ENCODE measurements at places on chromosomes 7 and 10.

DNA sequence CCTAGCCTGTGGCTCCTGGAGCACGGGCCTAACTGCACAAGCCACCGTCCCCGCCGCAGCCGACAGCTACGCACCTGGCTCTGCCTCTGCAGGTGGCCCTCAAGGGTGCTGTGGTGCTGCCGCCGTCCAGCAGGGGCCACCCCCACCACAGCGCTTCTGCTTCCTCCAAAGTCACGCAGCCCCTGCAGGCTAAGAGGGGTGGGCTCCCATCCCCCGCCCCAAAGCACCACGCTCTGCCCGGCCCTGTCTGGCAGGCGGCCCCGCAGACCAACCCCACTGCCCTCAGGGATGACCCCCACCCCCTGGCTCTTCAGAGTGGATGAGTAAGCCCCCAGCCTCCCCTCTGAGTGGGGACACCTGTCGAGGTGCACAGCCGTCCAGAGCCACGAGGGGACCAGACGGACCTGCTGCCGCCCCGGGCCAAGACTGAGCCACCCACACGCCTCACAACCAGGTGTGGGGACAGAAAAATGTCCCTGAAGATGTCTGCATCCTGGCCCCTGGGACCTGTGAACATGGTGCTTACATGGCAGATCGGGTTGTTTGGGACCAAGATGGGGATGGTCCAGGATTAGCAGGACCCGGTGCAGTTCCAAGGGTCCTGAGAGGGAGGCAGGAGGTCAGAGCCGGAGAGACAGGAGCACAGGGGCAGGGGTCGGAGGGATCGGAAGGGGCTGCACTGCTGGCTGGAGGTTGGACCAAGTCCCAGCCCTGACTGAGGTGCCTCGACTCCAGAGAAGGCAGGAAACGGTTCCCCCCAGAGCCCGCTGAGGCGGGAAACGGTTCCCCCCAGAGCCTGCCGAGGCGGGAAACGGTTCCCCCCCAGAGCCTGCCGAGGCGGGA, 9.0 kb upstream of the ADAP1 start:
- no peak for DNase-seq

- no peak for DNase-seq
Observed at GRCh38 chr10:74033702-74034101, 35.8 kb downstream of the VCL start.

DNA sequence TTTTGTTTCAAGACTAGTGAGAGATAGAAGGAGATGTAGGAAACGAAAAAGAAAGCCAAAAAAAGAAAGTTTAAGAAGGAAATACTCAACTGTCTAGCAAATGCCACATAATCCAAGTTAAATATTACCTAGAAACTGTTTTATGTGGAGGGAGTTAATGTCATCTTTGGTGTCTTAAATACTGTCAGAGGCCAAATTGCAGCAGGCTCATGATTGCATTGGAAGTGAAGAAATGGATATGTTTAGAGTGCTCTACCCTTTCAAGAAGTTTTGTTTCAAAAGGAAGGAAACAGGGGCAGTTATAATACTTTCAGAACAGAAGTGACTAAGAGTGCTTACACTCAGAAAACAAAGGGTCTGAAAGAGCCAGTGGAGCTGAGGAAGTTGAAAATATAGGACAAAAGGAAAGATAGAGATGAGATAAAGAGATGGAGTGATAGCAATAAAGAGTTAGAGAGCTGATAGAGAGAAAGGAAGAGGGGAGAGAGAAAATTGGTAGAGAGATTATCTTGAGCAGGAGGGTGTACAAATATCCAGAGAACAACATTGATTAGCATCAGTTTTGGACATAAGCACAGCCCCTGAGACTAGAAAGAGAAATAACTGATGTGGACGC, 28.0 kb upstream of the GNAI1 start:
- no peak for DNase-seq

DNA sequence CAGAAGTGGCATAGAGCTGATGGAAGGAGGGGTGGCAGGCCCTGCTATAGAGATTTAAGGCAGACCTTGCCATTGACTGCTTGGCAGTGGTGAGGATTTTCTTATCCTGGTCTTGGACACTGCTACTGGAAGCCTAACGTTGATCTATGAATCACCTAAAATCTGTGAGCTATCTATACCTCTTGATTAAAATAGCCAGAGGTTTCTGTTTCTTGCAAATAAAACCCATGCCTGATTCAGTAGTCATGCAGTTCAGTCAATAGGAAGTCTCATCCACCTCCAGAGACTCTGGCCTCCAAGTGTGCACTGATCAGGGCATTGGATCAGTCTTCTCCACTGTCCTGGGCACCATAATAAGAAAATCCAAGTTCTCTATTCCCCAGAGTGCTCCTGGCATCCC, 286.5 kb downstream of the PTEN start:
- DNase-seq: no peak

DNA sequence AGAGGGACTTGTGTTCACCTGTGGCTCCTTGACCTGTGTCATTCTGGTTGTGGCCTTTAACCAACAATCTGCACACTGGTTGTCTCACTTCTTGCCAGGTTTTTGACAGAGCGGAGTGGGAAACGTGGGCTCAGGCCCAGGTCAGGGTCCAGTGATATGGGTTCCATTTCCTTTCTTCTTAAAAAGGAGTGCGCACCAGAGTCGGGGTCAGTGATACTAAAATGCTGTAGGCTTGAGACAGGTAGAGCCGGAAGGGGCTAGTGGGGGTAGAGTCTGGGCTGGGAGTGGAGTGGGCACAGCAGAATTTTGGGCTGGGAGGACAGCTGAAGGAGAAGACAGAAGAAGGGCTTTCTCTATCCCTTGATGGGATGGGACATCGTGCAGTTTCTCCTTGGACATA, 61.2 kb downstream of the SH2D4B start:
- no peak for DNase-seq

- no peak for DNase-seq
Observed at GRCh38 chr10:74377476-74377875, 226.5 kb downstream of the ADK start.

GRCh38 chr10:47364366-47364765, 16.2 kb downstream of the RBP3 start:
- no peak for DNase-seq

DNA sequence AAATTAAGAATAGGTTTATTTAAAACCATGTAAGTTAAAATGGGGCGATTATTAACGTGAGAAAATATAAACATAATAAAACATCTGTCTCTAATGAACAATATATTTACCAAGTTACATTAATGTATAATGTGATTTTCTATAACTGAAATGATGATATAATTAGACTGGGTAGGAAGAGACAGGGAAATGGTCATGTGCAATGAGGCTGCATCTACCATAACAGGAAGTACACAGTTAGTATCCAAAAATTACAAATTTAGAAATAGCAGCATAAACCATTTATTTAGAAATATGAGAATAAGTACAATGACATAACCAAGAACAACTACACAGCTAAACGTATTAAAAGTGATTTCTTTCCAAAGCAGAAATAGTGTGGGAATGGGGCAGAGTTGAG, 25.8 kb upstream of the BET1 start:
- no peak for DNase-seq

DNA sequence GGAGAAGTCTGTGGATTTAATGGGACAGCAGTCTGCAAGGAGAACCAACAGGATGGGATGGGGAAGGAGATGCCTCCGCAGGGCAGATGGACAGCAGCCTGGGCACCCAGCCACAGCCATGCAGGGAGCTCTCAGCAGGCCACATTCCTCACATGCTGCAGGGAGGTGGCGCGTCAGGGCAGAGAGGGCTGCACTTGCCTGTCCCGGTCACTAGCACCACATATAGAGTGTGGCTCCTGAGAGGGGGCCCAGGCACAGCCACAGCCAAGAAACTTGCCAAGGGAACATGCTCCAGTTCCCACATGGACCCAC, 86.8 kb upstream of the ZMIZ1 start:
- DNase-seq: no peak

All from NCI-H1105 (cell line).